Muscle of back (tissue), 13 donors: ENCODE measurements at places on chromosomes 7 and 10.

DNA sequence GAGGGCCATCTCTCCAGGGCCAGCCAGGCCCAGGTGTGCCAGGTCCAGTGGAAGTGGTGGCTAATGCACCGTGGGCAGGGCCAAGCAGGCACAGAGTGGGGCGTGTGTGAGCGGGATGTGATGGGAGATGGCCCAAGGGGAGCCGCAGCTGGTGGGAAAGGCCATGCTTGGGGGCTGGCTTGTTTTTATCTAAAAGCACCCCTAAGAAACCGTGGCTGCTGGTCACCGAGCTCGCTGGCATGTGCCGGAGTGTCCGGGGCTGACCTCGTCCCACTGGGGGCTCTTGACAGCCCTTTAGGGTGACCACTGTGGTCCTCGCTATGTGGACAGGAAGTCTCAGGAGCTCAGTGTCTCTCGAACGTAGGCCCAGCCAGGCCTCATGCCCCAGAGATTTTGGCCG is 582.4 kb upstream of the FOXK1 start:
- DNase-seq, result no peak

DNA sequence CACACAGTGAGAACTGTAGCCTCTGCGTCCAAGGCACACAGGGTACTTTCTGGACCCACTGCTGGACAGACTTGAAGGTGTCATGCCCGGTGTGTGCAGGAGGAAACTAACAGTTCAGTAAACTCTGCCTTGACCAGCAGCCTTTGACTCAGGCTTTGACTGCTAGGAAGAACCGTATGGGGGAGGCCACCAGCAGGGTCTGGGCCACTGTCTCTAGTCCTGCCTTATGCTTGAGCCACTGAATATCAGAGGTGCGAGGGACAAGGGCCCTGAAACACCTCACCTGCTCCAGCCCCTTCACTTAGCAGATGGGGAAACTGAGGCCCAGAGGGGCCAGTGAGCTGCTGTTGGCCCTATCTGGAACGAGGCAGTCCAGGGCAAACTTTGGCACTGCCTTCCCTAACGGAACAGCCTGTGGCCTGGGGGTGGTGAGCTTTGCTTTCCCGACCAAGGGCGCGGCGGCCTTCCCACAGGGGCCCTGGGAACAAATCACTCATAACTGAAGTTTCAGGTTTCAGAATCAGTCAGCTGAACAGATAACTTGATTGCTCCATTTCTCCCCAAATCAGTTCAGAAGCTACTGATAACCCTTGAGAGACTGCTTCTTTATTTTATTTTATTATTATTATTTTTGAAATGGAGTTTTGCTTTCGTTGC is 130.0 kb downstream of the FAM53B start:
- DNase-seq, result no peak

- no peak for DNase-seq
Observed at GRCh38 chr7:138170959-138171703, 94.9 kb downstream of the AKR1D1 start.

DNA sequence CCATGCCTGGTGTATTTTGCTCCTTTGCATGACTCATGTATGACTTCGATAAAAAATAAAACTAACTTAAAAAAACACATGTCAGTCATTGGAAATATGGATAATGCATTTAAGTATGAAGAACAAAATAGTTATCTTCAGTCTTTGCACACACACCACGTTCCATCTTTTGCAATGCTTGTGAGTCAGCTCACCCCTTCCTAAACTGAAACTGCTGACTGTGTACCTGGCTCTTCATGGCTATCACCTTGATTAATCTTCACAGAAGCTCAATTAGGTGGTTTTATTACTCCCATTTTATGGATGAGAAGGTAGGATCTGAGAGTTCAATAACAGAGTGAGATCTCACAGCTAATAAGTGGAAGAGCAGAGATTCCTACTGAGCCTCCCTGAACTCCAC is 79.5 kb downstream of the CARD11 start:
- no peak for DNase-seq

GRCh38 chr10:21813946-21814345 is 189.6 kb downstream of the DNAJC1 start:
- DNase-seq, result no peak

DNA sequence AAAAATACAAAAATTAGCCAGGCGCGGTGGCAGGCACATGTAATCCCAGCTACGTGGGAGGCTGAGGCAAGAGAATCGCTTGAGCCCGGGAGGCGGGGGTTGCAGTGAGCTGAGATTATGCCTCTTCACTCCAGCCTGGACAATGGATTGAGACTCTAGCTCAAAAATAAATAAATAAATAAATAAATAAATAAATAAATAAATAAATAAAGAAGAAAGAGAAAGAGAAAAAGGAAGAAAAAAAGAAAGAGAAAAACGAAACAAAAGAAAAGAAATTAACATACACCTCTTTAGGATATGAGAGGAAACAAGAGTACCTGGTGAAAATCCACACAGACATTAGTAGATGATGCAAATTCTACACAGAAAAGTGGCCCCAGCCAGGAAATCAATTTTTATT is 713.7 kb upstream of the POT1 start:
- DNase-seq, result no peak

GRCh38 chr10:73168465-73168803 is 515 bp downstream of the FAM149B1 start:
- DNase-seq, result no peak

GRCh38 chr7:69105092-69105491 is 493.2 kb upstream of the AUTS2 start:
- DNase-seq, result no peak

- DNase-seq, result no peak
Observed at GRCh38 chr7:74604326-74605020, 53.0 kb upstream of the GTF2I start.
